ENCODE measurements at places on chromosomes 4 and X. TPM values are rescaled to one million over a fixed set of nuclear protein-coding genes. Genes with fewer than 3 reads are reported as not detected.

The TEX11 gene
- total RNA-seq = not detected

The ETNPPL gene
- total RNA-seq = 8.3 TPM

The USP17L21 gene
- total RNA-seq = not detected

The TMPRSS11F gene
- total RNA-seq = not detected

The PRRG1 gene
- 28.9 TPM for total RNA-seq

The IL2RG gene
- 9.9 TPM for total RNA-seq

The GRIA2 gene
- 16.6 TPM for total RNA-seq

The INTU gene
- total RNA-seq = 24.2 TPM

The RHOXF2 gene
- not detected for total RNA-seq

The CT45A1 gene
- not detected for total RNA-seq

The EDA gene
- 9.2 TPM for total RNA-seq

The SCML2 gene
- 1.4 TPM for total RNA-seq

The UGT8 gene
- total RNA-seq = 85.1 TPM

The IL2 gene
- total RNA-seq = not detected

The MAGEB2 gene
- not detected for total RNA-seq

The PRKX gene
- 28.9 TPM for total RNA-seq

The BMX gene
- total RNA-seq = 4.2 TPM

The SEL1L3 gene
- total RNA-seq = 17.1 TPM

The SPANXN3 gene
- not detected for total RNA-seq

The TMEM131L gene
- total RNA-seq = 15.2 TPM

The C4orf51 gene
- total RNA-seq = not detected

The PGK1 gene
- 194 TPM for total RNA-seq

The ARL9 gene
- not detected for total RNA-seq

The FAM133A gene
- not detected for total RNA-seq

The ARMCX6 gene
- 43.4 TPM for total RNA-seq

The UGT2B11 gene
- total RNA-seq = not detected

The CUL4B gene
- 38.2 TPM for total RNA-seq

The PLAC8 gene
- 4.5 TPM for total RNA-seq

The ATP6AP2 gene
- total RNA-seq = 103 TPM

The PIM2 gene
- total RNA-seq = 10.8 TPM

The C4orf50 gene
- total RNA-seq = 0.09 TPM

The SUPT20HL1 gene
- not detected for total RNA-seq

The PAGE2 gene
- total RNA-seq = not detected

The PCDH19 gene
- 16.4 TPM for total RNA-seq

The PRR32 gene
- total RNA-seq = not detected

The STARD8 gene
- total RNA-seq = 24.2 TPM

The SPINK2 gene
- total RNA-seq = not detected

The SH3D19 gene
- 155 TPM for total RNA-seq

The WAS gene
- 14.4 TPM for total RNA-seq

The CENPVL3 gene
- not detected for total RNA-seq

The TKTL2 gene
- total RNA-seq = 0.18 TPM

The FRMPD4 gene
- 0.13 TPM for total RNA-seq

The DDX53 gene
- not detected for total RNA-seq

Data from sciatic nerve (tissue), 2 donors.